Neural crest cell (in vitro differentiated cells): ENCODE measurements at places on chromosomes 11 and 22. TPM values are rescaled to one million over a fixed set of nuclear protein-coding genes. Genes with fewer than 3 reads are reported as not detected.

DNA sequence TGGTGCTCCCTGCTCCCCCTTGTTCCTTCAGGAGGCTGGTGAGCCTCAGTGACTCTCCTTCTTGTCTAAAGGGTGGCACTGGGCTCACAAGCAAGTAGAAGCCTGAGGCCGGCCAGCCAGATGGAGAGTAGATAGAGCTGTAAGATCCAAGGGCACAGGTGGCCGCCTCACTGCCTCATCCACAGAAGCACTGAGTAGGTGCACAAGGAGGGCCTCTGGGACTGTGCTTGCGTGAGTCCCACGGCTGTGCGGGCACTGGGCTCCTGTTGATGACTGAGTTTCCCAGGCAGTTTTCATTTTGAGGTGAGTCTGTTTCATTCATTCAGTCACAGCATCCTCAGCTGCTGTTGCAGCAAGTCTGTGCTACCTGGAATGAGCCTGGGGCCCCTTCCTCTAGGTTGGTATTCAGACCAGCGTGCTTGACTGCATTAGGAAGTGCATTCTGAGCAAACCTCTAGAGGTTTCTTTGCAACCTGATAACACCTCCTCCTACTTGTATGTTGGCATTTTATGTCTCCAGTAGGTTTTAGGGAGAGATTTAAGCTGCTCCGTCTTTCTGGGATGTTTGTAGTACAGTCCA, 184.0 kb downstream of the TBC1D22A start:
- DNase-seq = no peak

DNA sequence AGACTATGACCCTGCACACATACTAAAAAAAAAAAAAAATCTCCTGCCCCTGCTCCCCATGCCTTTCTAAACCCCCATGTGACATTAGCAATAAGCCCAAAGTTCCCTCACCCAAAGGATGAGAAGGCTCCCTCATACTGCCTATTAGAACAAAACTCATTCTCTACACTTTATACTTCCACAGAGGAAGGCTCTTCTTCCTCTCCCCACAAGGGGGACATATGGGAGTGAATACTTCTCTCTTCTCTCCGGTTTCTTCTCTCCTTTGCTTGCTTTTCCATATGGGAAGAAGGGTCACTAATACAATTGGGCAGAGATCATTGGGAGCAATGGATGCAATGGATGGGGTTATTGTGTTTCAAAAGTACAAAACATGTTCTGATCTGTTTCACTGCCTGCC, 3.3 kb downstream of the OR52L1 start:
- DNase-seq = no peak

DNA sequence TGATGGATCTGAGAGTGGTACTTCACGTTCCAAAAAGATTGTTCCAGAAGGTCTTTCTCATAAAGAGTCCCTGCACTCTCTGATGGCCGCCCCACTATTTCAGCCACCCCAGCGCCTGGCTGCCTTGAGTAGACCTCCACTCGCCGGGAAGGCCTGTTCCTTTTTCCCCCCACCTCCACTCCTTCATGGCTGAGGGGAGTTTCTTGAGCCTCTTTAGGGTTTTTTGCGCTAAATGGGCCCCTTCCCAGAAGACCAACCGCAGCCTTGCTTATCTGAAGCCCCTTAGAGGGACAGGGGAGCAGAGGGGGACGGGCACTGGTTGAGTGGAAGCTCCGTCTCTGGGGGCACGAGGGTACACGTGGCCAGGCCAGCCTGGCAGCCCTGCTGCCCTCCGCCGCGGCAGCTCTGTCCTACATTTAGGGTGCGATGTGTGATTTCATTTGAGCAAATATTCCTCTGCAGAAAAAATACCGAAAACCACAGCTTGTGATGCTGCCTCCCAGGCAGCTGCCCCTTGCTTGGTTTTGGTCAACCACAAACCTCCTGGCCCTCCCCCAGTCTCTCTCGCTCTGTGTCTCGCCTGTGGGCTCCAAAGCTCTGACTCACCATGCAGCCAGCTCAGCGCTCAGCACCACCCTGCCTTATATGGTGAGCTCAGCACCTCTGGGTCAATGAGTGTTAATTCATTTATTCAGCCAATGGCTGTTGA, 88.7 kb downstream of the TP53I11 start:
- DNase-seq = no peak

DNA sequence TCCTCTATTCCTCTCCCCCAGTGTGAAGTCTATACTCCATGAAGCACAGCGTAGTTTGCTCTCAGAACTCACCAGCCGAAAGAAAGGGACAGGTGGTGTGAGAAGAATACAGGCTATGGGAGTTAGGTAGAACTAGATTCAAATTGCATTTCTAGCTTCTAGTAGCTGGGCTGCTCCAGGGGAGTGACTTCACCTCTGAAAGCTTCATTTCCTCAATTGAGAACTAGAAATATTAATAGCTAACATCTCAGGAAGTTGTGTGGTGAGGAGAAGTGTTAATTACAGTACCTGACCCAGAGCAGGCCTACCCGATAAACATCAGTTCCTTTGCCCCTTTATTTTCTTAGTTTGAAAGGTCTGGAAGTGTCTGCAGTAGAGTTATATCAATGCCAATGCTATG, 484.7 kb upstream of the TENM4 start:
- DNase-seq = no peak

DNA sequence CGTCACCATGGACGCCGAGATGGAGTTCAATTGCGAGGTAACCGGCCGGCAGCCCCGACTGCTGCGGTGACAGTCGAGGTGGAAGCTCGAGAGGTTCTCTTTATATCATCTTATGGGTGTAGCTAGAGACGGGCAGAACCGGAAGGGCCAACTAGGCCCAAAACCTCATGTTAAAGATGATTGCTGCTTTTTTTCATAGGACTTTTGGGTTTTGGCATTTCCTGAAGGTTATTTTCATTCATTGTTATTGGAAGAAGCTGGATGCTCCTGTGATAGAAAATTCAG, 585 bp downstream of the NF2 start:
- DNase-seq = no peak

- no peak for DNase-seq
Measured at GRCh38 chr22:39457556-39458443, 988 bp downstream of the MGAT3 start.

DNA sequence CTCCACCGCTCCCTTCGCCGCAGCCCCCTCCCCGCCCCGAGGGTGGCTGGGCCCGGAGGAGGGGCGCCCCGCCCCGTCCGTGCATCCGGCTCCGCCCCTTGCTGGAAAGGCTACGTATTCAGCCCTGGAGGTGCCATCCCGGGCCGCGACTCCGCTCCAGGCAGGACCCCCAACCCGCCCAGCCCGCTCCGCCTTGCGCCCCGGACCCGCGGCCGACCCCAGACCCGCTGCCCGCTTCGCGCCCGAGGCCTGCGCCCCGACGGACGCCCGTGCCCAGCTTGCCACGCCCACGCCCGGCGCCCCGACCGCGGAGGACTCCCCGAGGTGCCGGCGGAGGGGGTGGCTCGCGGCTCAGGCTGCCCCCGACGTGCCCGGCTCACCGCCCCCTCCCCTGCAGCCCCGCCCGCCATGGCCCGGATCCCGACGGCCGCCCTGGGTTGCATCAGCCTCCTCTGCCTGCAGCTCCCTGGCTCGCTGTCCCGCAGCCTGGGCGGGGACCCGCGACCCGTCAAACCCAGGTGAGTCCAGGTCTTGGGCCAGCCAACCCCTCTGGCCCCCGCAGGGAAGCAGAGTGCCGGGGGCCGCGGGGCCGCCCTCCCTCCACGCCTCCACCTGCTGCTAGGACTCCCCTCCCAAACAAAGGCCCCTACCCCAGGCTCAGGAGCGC, at the start of gene ADM2:
ADM2 (plus strand) TSS at position 104 of the 667 bp plus-strand sequence; CDS start at position 409, 305 bp downstream.
- DNase-seq = peak; percentile 37

GRCh38 chr11:61059260-61059752, 43.0 kb upstream of the CD5 start:
- no peak for DNase-seq

GRCh38 chr22:20220629-20221026, 47.5 kb downstream of the RTN4R start:
- no peak for DNase-seq

DNA sequence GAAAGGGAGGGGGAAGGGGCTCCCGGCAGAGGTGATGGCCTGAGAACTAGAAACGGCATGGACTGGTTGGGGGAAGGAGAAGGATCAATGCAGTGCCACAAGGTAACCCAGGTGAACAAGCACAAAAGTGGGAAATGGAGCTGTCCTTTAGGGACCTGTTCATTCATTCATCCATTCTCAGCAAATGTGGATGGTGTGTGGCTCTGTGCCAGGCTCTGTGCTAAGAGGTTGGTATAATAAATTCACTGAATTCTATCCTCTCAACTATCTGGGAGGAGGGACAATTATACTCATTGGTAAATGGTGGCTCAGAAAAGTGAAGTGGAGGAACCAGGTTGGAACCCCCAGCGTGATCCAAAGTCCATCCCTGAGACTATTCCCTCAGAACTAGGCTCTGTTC, 18.6 kb upstream of the ARAP1 start:
- no peak for DNase-seq

GRCh38 chr22:18966748-18967147, 30.7 kb upstream of the PRODH start:
- no peak for DNase-seq

GRCh38 chr22:50117168-50117762, 27.5 kb downstream of the MOV10L1 start:
- DNase-seq = no peak

DNA sequence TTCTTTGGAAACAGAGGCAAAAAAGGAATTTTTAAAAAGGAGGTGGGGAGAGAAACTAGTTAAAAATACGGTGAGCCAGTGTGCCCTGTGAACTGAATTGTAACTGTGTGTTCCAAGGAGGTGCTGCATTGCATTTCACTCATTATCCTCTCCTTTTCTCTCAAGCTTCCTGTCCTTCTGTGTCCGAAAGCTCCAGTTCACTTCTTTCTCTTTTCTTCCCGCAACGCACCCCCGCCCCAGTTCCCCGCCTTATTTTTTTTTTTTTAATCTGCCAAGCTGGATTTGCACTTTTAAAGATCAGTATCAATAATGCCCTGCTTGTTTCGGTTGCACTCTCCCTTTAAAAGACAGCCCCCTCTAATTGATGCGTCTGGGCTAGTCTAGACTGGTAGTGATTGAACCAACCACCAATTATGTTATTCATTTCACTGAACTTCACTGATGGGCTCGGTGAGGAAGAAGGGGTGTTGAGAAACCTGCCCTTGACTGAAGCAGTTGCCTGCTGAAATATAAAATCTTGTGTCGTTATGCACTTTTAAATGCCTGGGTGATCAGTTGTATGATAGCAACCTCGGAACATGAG, 18.5 kb downstream of the BLID start:
- no peak for DNase-seq

GRCh38 chr22:46609175-46609690, 11.0 kb upstream of the GRAMD4 start:
- DNase-seq = no peak

DNA sequence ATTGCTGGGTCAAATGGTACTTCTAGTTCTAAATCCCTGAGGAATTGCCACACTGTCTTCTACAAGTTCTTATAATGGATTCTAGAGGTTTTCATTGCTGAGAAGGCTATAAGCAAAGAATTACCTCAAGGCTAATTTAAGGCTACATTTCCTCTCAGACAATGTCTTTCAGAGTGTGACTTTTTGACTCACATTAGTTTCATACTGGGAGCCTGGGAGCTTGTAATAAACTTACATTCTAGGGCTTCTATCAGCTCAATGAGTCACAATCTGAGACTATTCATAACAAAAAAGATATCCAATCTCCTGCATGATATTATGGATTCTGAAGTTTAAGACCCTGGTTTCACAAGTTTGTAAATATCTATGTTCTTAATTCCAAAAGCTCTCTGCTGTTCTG, 408.7 kb downstream of the LRRC4C start:
- no peak for DNase-seq

Gene ZFP91
- total RNA-seq = 48.0 and 51.5 TPM in 2 replicates

Gene SCGB1D2
- total RNA-seq = not detected in 2 replicates

Gene STX5
- total RNA-seq = 24.1 and 27.2 TPM in 2 replicates

Gene OR5P2
- not detected in 2 replicates for total RNA-seq

Gene MMP11
- total RNA-seq = 10.8 and 11.2 TPM in 2 replicates

Gene CCDC73
- not detected in 2 replicates for total RNA-seq
